ENCODE measurements at places on chromosomes 11 and 22.

GRCh38 chr11:128575961-128576350 lies 11.4 kb downstream of the ETS1 start:
- DNase-seq: no peak

GRCh38 chr11:2836315-2837095 lies 49.1 kb downstream of the CDKN1C start:
- no peak for DNase-seq

DNA sequence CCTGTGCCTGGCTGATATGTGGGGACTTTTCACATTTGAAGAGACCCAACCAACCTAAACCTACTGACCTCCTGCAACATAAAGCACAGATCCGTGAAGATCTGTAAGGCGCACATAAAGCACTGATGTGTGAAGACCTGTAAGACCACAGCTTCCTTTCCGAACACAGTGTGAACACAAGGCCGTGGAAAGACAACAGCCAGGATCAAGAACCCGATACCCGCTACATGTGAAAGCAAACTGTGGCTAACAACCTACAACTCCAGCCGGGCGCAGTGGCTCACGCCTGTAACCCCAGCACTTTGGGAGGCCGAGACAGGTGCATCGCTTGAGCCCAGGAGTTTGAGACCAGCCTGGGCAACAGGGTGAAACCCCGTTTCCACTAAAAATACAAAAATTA lies 17.6 kb upstream of the PPFIA1 start:
- DNase-seq: no peak

DNA sequence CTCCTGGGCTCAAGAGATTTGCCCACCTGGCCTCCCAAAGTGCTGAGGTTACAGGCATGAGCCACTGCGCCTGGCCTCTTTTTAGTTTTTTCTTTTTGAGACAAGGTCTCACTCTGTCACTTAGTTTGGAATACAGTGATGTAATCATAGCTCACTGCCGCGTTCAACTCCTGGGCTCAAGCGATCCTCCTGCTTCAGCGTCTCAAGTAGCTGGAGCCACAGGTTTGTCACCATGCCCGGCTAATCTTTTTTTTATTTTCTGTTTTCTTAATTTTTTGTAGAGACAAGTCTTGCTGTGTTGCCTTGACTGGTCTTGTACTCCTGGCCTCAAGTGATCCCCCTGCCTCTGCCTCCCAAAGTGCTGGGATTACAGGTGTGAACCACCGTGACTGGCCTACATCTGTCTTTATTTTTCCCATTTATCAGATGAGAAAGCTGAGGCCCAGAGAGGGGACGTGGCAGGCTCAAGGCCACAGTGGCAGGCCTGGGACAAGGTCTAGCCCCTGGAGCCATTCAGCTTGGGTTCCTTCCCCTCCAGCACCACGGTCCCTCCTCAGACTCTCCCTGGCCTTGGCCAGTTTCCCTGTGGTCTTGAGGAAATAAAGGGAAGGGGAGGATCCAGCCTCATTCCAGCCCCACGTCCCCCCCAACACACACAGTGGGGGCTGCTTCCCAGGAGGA lies 2.8 kb upstream of the KDELR3 start:
- peak; percentile 32 for DNase-seq

DNA sequence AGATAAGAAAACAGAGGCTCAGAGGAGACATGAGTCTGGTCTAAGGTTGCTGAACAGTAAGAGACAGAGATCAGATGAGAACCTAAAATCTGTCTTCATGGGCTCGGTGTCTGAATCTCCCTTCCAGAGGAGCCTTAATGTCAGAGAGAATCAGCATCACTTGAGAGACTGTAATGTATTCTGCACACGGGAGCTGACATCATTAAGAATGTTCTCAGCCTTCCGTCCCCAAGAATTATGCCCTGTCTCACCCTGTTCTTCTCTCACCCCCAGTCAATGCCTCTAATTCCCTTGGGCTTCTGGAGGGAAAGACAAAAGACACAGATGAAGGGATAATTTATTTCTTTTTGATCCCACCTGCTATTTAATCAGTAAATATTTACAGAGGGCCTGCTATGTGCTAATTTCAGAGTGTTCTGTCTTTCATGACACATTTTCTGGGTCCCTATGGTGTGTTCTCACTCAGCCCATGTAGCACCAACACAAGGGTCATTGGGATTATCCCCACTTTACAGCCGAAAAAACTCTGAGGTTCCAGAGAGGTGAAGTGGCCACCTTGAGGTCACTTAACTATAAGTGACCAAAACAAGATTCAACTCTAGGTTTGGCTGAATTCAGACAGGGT lies 61.8 kb downstream of the CD82 start:
- DNase-seq: no peak

DNA sequence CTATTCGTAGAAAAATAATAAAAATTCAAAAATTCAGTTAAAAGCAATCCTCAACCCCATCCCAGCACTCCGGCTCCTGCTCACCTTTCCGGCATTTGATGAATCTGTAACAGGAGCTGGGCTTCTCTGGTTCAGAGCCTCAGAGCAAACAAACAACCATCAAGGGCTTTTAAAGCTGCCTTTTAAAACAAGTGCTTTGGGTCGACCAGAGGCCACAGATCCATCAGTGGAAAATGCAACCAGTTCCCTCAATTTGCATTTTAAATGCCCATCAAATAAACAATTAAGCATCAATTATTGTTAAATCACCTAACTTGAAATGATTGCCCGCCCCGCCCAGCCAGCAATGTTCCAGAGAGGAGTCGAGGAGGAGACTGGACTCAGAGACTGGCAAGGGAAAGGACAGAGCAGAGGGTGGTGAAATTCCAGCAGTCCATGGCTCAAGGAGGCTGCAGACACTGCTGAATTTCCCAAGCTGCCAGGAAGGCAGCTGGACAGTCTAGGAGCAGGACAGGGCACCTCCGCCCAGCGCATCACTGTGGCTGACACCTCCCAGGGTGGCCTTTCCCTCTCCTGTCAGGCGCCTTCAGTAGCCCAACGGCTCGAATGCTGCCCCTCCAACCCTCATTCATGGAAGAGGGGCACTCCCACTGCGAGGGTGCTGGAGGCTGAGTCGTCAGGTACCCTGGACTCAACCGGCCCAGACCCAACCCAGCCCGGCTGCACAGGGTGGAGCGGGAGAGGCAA lies 7.5 kb downstream of the FXYD6 start:
- DNase-seq: no peak

DNA sequence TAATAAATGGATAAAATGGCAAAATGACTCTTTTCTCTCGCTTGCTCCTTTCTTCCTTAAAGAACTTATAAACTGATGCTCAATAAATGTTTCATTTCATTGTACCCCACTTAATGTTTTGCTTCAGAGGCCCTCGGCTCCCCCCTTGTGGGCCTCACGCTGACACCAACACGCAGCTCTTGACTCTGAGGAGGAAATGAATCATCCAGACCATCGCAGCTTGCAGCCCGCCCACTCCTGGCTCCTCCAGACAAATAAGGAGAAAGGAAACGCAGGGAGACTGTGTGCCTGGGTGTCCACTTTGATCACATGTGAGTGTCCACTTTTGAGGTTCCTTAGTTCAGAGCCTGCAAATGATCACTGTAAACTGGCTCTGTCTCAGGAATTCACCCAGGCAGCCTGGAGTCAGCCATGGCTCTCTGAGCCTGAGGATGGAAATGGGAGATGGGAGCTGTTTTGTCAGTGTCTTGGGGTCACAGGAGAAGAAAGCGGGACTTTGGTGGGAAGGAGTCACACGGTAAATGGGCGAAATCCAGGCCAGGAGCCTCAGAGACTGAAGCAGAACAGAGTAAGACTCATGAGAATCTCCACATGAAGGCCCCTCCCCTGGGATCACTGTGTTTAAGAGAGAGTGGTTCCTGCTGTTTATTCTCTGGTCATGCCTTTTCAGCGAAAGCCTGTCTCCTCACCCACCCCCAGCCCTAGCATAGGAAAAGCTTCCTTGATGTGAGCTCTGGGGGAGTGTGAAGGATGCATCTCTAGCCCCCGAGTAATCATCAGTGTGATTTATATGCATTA lies 96.5 kb downstream of the CWC15 start:
- DNase-seq: no peak

DNA sequence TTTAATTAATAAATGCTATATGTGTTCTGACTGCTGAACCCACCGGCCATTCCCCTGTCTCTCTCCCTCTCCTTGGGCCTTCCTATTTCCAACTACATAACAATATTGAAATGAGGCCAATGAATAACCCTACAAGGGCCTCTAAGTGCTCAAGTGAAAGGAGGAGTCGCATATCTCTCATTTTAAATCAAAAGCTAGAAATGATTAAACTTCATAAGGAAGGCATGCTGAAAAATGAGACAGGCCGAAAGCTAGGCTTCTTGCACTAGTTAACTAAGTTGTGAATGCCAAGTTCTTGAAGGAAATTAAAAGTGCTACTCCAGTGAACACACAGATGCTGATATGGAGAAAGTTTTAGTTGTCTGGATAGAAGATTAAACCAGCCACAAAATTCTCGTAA lies 109.2 kb downstream of the TSPAN18 start:
- no peak for DNase-seq

DNA sequence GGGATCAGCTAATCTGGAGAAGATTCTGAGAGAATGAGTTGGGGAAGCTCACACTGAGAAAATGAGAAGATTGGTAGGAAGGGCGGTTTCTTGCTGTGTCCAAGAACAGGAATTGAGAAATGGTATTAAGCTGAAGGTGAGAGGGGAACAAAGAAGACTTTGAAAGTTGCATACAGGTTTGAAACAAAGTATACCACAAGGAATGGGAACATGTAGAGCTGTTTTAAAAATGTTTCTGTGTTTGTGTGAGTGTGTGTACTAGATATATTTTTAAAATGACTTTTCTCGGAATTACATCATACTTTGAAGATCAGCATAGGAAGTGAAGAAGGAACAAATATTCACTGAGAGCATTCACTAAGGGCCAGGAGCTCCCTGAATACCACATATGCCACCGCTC lies 24.4 kb upstream of the IZUMO1R start:
- no peak for DNase-seq

DNA sequence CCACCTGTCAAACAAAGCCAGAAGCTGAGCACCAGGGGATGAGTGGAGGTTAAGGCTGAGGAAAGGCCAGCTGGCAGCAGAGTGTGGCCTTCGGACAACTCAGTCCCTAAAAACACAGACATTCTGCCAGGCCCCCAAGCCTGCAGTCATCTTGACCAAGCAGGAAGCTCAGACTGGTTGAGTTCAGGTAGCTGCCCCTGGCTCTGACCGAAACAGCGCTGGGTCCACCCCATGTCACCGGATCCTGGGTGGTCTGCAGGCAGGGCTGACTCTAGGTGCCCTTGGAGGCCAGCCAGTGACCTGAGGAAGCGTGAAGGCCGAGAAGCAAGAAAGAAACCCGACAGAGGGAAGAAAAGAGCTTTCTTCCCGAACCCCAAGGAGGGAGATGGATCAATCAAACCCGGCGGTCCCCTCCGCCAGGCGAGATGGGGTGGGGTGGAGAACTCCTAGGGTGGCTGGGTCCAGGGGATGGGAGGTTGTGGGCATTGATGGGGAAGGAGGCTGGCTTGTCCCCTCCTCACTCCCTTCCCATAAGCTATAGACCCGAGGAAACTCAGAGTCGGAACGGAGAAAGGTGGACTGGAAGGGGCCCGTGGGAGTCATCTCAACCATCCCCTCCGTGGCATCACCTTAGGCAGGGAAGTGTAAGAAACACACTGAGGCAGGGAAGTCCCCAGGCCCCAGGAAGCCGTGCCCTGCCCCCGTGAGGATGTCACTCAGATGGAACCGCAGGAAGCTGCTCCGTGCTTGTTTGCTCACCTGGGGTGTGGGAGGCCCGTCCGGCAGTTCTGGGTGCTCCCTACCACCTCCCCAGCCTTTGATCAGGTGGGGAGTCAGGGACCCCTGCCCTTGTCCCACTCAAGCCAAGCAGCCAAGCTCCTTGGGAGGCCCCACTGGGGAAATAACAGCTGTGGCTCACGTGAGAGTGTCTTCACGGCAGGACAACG lies 11.7 kb downstream of the CXCR5 start:
- DNase-seq: peak; percentile 94

DNA sequence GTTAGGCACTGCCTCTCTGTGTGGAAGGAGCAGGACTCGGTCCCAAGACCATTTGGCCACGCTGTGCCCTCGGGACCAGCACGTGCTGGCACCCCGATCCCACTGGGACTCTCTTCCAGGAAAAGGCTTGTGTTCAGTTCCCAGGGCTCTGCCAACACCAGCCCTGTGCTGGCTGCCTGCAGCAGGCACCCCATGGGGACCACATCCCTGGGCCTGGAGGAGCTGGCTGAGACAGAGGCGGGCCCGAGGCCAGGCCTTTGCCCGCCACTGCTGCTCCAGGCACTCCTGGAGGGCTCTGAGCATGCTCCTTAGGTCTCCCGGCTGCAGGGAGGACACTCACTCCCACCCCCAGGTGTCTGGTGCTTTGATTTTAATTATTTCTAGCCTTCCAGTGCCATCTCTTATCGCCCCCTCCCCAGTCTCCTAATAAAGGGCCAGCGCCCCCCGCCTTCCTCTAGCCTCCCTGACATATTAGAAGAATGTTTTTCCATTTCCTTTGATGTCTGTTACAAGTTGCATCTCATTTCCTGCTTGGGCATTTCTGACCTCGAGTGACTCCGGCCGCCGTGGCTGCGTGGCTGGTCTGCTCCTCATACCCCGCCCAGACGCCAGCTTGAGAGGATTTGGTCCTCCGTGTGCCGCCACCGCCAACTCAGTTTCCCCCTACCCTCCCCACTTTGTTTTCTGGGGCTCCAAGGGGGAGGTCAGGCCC lies 14.4 kb downstream of the CDKN1C start:
- DNase-seq: no peak

- DNase-seq: no peak
Measured at GRCh38 chr22:36343720-36344105, 44.1 kb downstream of the MYH9 start.

Measured in spleen (tissue), 13 donors.